Neural crest cell (in vitro differentiated cells): ENCODE measurements at places on chromosomes 7 and 10. TPM values are rescaled to one million over a fixed set of nuclear protein-coding genes. Genes with fewer than 3 reads are reported as not detected.
A peak's percentile ranks its signal among the peaks of the same experiment; 100 is the strongest.

ZNF365 gene
- 1.0 and 1.1 TPM in 2 replicates for total RNA-seq

KCP gene
- total RNA-seq = 2.7 and 2.9 TPM in 2 replicates

KCNIP2 gene
- 2.2 and 3.9 TPM in 2 replicates for total RNA-seq

RTKN2 gene
- 27.5 and 29.2 TPM in 2 replicates for total RNA-seq

TACR2 gene
- total RNA-seq = not detected in 2 replicates

MACROH2A2 gene
- 149 and 155 TPM in 2 replicates for total RNA-seq

DNA sequence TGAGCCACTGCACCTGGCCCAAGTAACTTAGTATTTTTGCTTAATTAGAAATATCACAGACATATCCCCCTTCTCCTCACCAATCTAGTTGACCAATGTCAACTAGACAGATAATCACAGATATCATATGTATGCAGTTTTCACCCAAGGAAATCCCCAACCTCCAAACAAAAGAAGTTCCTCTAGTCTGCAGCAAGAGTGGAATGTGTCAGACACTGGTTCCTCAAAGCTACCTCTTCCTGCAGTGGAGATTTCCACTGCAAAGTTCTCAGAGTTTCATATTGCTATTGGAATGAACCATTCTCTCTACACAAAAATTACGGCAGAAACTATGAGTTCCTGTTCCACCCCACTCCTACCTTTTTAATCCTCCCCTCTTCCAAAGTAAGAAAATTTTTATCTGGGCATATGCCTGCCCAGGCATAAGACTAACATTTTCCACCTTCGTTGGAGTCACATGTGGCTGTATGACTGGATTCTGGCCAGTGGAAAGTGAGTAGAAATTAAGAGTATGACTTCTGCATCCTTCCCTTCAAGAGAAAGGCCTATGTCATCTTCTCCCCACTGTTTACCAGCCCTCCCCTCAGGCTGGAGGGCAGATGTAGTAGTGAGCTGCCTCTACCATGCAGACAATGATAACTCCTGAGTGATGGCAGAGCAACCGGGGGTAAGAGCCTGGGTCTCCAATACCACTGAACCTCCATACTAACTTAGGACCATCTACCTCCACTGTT lies 103.0 kb downstream of the MYOF start:
- no peak for DNase-seq
- H3K27ac ChIP-seq = no peak overlapping the region
- peaks cover 12% of the 10 kb centered on the region for H3K4me1 ChIP-seq

GRCh38 chr7:45872116-45873034 lies 507 bp downstream of the CCDC201 start:
- no peak overlapping the region for H3K27ac ChIP-seq
- H3K4me1 ChIP-seq = no peaks in the 10 kb centered on the region
- H3K4me3 ChIP-seq = no peak overlapping the region
- no peak for DNase-seq

DNA sequence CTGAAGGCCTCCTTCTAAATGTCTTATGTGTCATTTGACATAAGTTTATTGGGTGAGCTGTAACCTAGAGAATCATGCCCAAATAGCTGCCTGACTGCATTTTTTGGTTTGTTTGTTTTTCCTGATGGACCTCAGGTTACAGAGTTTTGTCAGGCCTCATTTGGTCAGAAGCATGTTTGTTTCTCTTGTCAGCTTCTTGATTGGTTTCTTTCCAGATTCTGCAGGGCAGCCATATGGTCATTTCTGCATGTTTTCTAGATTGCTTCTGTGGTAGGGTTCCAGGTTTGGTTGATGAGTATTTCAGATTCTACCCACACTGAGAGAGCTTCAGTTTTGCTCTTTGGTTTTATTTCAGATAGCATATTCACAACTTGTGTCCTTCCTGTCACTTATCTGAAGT lies 28.0 kb downstream of the GLCCI1 start:
- H3K27ac ChIP-seq = no peak overlapping the region
- no peaks in the 10 kb centered on the region for H3K27me3 ChIP-seq
- H3K4me3 ChIP-seq = no peak overlapping the region
- peaks cover 16% of the 10 kb centered on the region for H3K36me3 ChIP-seq
- no peaks in the 10 kb centered on the region for H3K4me1 ChIP-seq

GRCh38 chr7:141738592-141739013 lies 445 bp downstream of the SSBP1 start:
- H3K27me3 ChIP-seq = peaks cover 4% of the 10 kb centered on the region
- peak overlapping the region; percentile 97 for H3K4me3 ChIP-seq
- H3K4me1 ChIP-seq = peaks cover 29% of the 10 kb centered on the region
